ENCODE measurements at places on chromosomes 6 and 20.

GRCh38 chr20:24684956-24685691 lies 215.7 kb downstream of the SYNDIG1 start:
- DNase-seq = no peak

- DNase-seq = peak; percentile 72
These were observed 90.7 kb upstream of the ARID1B start for GRCh38 chr6:156686301-156686994.

GRCh38 chr6:33983721-33984465 lies 162.0 kb downstream of the GRM4 start:
- DNase-seq = no peak

- no peak for DNase-seq
These were observed 37.6 kb downstream of the GPLD1 start for GRCh38 chr6:24451581-24452388.

All from B cell (primary cell).